Right lung (tissue), 10 donors: ENCODE measurements at places on chromosomes 5 and 9.

DNA sequence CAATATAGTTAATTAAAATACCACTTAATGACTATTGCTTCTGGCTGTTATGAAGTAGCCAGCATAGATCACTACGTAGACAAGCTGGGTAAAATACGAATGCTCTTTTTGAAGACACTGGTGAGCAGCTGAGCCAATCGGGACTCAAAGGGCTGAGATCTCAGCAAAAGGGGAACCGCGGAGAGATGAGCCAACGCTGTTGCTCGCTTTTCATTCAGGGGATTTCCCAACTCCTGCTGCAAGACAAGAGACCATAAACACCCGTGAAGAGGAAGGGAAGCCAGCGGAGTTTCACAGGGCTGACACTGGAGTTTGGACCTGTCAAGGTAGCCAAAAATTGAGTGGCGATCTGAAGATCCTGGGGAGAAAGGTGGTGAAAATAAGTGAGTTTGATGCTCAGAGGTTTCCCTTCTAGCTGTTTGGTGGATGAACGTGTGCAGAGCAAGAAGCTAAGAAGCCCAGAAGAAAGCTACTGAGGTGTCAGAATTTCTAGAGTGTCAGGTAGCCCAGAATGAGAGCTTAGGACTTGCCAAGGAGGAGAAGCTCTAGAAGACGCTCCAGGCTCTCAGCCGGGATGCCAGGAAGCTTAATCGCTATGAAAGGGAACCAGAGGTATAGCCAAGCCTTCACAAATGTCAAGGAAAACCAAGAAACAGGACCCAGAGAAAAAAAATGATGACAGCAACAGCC is 79.6 kb upstream of the RNU6ATAC start:
- no peak for DNase-seq

DNA sequence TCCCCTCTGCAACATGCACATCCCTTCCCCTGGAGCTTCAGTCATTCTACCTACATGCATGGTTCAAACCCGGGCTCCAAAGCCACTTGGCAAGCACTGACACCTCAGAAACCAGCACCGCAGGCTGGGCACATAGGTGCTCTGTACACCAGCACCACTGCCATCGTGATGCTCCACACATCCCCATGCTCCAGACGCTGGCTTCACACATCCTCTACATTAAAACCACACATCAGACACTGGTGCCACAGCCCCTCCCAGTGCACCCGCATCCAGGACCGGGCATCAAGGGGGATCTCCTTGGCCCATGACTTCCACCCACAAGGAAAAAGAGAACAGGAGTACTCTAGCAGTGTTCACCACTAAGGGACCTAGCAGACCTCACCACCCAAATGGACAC is 787.7 kb downstream of the CDH18 start:
- no peak for DNase-seq

- DNase-seq = no peak
Observed at GRCh38 chr9:82645600-82645999, 417.3 kb downstream of the RASEF start.

DNA sequence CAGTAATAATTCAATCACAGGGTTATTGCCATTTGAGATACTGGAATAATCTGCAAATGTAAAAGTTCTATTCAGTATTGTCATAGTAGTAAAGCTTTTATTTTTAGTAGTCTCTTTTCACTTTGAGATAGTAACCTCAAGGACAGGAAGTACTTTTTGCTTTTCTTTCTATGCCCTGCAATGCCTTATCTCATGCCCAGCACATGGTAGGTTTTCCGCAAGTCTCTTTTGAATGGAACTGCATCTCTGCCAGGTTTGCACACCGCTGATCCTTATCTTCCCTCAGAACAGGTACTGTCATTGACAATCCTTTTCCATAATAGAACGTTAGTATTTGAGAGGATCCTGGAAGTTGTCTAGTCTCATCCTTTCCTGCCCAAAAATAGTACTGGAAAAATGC is 91.8 kb upstream of the IFNK start:
- no peak for DNase-seq

DNA sequence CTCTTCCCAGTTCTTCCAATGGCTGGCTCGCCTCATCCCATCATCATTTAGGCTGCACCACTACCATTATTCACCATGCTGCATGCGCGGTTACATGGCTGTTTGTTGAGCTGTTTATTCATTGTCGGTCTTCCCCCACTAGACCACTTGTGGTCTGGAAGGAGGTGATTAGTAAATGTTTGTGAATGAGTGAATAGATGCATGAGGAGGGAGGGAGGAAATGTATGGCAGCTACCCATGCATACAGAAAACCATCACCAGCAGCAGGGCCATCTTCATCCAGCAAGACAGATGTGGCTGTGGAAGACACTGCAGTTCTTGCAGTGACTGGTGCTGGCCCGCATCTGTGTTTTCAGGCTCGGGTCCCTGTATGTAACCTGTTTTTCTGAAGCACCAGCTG is 113.3 kb upstream of the SAP30L start:
- DNase-seq = no peak

DNA sequence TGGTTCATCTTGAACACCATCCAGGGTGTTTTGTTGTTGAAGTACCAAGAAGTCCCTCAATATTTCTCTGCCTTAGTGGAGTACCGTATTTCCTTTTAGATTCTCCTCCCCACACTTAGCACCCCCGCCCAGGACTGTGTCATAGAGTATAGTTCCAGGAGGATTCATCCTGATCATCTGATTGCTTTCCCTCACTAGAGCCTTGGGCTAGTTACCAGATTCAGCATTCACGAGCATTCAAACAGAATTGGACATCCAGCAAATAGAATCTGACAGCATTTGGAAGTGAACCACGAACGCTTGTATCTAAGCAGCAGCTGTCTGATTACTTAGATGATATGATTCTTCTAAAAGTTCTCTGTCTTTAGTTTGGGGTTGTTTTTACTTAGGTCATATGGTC is 248.1 kb upstream of the TAS2R1 start:
- DNase-seq = no peak

- no peak for DNase-seq
Observed at GRCh38 chr5:61357745-61358144, 25.7 kb downstream of the ZSWIM6 start.

DNA sequence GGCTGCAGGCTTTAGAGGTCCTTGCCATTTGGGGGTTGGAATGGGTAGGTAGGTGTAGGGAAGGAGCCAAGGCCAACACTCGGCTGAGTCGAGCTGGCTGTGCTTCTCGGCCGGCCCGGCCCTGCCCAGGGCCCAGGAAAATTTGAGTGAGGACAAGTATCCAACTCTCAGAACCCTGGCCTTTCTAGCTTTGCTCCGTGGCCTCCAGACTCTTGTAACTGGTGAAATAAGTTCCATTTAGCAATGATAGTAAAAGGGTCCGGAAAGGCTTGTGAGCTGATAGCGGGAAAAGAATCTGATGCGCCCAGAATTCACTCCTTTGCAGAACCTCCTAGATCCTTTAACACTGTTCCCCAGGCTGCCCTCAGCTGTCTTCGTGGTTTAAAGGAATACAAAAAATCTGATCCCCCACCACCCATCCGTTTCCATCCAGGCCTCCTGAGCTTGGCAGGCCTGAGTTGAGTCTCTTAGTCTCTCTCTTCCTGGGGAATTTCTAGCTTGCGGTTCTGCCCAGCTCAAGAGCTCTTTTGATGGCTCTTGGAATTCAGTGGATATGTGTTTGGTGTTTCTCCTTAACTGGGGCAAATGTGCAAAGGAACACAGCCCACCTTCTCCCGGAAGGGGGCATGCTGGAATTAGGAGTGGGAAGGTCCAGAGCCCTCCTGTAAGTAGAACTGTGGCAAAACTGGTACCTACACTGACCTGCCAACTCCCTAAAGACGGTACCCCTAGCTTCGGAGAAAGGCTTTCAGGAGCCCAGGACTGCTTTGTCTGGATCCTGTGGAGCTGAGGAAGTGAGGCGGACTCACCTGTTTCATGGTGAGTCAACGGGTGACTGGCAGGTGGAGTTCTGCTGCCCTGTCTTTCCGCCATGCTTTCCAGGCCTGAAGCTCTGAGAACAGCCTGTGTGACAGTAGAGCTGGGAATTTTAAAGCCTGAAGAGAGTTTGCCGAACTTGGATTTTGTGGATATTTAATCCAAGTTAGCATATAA is 1.7 kb downstream of the DMRT3 start:
- DNase-seq = no peak

DNA sequence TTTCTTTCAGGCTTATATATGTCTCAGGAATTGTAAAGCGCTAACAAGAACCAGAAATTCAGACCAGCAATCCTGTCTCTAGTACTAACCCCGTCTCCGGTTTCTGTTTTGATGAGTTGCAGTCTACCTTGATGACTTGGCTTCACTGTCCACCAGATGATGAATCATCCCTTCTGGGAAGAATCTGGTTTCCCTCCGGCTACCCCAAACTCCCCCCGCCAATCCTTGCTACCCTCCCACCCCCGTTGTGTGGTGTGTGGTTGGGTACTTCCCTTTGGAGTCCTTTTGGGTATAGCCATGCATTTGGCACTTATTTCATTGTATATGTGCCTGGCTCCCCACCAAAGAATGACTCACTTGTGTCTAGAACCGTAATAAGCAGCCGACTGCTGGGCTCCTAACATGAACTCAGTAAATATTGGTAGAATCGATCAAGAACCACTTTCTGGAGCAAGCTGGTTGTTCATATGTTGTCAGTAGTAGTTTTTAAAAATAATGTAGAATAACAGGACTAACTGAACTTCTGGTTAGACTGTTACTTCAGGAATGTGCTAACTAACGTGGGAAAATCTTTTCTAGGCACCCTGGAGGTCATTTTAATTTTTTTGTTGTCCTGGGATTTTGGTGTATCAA is 8.3 kb upstream of the TGFBI start:
- no peak for DNase-seq

DNA sequence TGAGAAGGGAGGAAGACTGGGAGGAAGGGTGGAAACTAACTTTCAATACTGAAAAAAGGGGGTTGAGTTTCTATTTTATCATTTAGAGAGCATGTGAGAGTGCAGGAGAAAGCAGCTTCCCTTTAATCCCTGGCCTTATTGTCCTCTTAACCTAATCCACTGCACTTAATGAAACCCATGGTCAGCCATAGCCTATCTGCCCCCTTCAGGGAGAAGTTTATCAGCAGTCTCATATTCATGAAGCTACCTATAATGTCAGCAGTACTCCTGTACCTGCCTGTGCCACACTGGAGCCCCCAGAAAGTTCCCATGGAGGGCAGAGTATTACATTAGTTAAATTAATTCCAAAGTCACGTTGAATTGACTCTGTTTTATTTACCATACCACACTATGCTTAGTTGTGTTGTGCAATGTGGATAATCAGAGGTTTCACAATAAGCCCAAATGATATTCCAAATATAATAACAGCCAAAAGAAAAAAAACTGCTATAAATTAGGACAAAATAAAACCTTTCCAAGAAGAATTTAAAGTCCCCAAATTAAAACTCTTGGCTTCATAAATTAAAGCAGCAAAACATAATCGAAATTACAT is 62.9 kb downstream of the MUSK start:
- DNase-seq = no peak

- no peak for DNase-seq
Observed at GRCh38 chr9:81847181-81847915, 80.9 kb upstream of the SPATA31D4 start.

DNA sequence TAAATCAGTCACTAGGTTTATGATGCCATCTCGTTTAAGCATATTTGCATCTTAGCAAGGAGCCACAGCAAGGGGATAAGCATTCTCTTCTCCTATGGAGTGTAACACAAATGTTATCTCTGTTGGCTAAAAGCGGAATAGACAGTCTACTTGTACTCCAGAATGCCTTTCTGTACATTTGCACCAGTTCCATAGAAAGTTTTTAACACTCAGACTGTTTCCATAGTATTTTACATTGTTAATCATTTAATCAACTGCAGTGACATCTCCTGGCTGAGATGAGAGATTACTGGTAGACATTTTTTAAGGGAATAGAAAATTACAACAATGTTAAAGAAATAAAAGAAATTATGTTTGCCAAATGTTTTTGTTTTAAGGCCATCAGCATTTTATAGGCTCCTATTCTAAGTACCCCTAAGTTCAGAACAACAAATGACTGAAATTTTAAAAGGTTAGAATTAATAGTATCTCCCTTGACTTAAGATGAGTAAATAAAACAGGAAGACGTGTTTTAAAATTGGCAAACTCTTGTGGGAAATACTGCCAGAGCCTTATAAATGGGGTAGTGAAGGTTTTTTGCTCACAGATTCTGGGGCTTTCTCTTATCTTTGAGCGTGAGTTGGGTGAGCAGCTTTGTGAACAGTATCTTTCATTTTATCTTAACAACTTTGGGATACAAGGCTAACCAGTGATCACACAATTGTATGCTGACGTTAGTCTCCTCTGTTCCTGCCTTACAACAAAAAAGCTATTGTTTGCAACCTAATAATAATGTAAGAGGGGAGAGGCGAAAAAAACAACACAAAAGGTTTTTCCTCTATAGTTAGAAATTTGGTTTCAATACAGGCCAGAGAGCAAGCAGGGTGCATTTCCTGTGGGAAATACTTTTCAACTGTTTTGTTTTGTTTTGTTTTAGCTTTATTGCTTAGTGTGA is 294.3 kb downstream of the FBXL7 start:
- no peak for DNase-seq

DNA sequence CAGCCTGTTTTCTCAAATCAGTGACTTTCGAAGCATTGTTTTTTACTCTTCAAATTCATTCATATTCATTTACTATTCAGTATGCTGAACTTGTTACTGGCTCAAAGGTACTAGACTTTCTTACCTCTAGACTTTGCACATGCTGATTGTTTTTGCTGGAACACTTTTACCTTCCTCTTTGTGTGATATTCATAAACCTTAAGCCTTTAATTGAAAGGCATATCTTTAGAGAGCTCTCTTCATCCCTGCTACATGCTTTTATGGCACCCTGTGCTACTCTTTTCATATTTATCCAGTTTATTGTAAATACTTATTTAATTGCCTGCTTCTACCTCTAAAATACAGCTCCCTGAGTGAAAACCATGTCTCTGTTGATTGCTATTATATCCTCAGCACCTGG is 48.7 kb upstream of the LRRC19 start:
- no peak for DNase-seq

DNA sequence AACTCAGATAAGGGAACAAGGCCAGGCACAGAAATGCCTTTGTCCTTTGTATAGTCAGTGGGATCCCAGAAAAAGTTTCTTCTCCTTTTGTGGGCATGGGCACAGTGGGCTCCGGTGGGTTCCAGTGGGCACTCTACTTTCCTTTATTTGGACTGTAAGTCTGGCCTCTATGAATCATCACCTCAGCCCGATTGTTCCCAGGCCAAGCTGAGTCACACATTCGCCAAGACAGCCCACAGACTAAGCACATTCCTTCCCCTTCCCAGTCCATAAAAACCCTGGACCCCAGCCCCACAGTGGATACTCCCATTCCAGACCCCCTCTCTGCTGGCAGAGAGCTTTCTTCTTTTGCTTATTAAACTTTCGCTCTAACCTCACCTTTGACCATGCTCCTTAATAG is 165.0 kb downstream of the FBXL17 start:
- DNase-seq = no peak

DNA sequence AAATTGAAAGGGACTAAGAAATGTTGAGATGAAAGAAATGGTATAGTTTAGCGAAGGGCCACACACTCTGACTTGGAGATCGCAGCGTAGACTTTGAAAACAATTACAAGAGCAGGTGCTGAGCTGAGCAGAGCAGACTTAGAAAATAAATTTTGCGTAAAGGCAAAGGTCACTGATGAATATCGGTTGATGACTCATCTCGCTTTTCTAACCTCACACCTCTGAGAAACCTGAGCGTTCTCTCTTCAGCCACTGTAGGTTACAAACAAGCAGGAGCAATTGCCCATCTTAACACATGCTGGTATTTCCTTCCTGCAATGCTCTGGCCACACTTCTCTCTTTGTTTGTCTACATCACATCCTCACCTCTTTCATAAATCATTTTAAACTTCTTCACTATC is 190.6 kb upstream of the C9orf72 start:
- DNase-seq = no peak
